ENCODE measurements at places on chromosomes 4 and X. TPM values are rescaled to one million over a fixed set of nuclear protein-coding genes. Genes with fewer than 3 reads are reported as not detected.

GRCh38 chr4:53015681-53016080 is 153.6 kb downstream of the RASL11B start:
- no peaks in the 10 kb centered on the region for H3K27me3 ChIP-seq
- peaks cover 55% of the 10 kb centered on the region for H3K4me1 ChIP-seq
- no peak overlapping the region for H3K4me3 ChIP-seq
- no peaks in the 10 kb centered on the region for H3K36me3 ChIP-seq
- peak; percentile 77 for DNase-seq
- H3K27ac ChIP-seq: peak overlapping the region; percentile 12

DNA sequence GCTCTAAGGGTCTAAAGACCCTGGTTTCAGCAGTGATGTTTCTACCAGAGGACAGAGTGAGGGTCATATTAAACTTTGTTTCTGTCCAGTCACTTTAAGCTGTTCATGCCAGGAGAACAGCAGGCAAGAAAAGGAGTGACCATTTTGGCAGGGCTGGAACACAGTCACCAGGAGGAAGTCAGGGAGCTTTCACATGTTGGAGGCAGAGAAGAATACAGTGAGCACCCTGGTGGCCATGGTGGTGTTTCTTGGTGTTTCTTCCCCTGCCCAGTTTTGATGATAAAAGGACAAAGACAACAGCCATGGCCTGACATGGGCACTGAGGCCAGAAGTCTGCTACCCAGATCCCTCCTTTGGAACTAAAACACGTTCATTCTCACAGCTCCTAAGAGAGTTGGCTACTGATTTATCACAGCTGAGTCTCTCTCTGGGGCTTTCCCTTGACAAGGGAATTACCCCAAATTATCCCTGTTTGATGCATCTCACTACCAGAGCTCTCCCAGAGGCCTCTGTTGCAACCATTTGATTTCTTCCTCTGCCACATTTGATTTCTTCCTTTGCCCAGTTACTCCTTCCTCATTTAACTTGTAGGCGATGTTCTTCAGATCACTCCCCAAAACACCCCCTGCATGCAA is 106.4 kb upstream of the NWD2 start:
- no peaks in the 10 kb centered on the region for H3K27me3 ChIP-seq
- H3K27ac ChIP-seq: no peak overlapping the region
- H3K4me1 ChIP-seq: no peaks in the 10 kb centered on the region
- no peak for DNase-seq
- no peaks in the 10 kb centered on the region for H3K36me3 ChIP-seq

- H3K4me1 ChIP-seq: no peaks in the 10 kb centered on the region
- no peak overlapping the region for H3K27ac ChIP-seq
- no peak overlapping the region for H3K4me3 ChIP-seq
- DNase-seq: no peak
- no peaks in the 10 kb centered on the region for H3K27me3 ChIP-seq
Measured at GRCh38 chr4:114088481-114088880, 109.0 kb upstream of the ARSJ start.

TCEAL4 gene
- 213 TPM for polyA plus RNA-seq

GRCh38 chrX:48908600-48908999 is 2.8 kb downstream of the SLC35A2 start:
- H3K27ac ChIP-seq: no peak overlapping the region
- no peak overlapping the region for H3K4me3 ChIP-seq
- H3K4me1 ChIP-seq: no peaks in the 10 kb centered on the region
- no peaks in the 10 kb centered on the region for H3K36me3 ChIP-seq
- no peaks in the 10 kb centered on the region for H3K27me3 ChIP-seq
- DNase-seq: no peak

- no peak for DNase-seq
- no peak overlapping the region for H3K4me3 ChIP-seq
- H3K36me3 ChIP-seq: no peaks in the 10 kb centered on the region
- no peaks in the 10 kb centered on the region for H3K27me3 ChIP-seq
Measured at GRCh38 chrX:55778322-55778721, 60.8 kb downstream of the RRAGB start.

NSD2 gene
- 25.7 TPM for polyA plus RNA-seq

TCEAL5 gene
- 0.17 TPM for polyA plus RNA-seq

AIFM1 gene
- 65.2 TPM for polyA plus RNA-seq

ANTXR2 gene
- polyA plus RNA-seq: 25.2 TPM

GRCh38 chrX:18875256-18875878 is 108.5 kb downstream of the PHKA2 start:
- H3K4me3 ChIP-seq: no peak overlapping the region
- no peaks in the 10 kb centered on the region for H3K4me1 ChIP-seq
- no peaks in the 10 kb centered on the region for H3K27me3 ChIP-seq
- no peak overlapping the region for H3K27ac ChIP-seq
- peak; percentile 4 for DNase-seq

- H3K4me3 ChIP-seq: no peak overlapping the region
- no peaks in the 10 kb centered on the region for H3K27me3 ChIP-seq
- peak; percentile 32 for DNase-seq
- no peaks in the 10 kb centered on the region for H3K4me1 ChIP-seq
Measured at GRCh38 chrX:115023139-115023538, 5.7 kb upstream of the IL13RA2 start.

- no peaks in the 10 kb centered on the region for H3K36me3 ChIP-seq
- H3K4me3 ChIP-seq: no peak overlapping the region
- H3K4me1 ChIP-seq: no peaks in the 10 kb centered on the region
- no peak overlapping the region for H3K27ac ChIP-seq
Measured at GRCh38 chr4:99986792-99987191, 36.7 kb upstream of the H2AZ1 start.

DNA sequence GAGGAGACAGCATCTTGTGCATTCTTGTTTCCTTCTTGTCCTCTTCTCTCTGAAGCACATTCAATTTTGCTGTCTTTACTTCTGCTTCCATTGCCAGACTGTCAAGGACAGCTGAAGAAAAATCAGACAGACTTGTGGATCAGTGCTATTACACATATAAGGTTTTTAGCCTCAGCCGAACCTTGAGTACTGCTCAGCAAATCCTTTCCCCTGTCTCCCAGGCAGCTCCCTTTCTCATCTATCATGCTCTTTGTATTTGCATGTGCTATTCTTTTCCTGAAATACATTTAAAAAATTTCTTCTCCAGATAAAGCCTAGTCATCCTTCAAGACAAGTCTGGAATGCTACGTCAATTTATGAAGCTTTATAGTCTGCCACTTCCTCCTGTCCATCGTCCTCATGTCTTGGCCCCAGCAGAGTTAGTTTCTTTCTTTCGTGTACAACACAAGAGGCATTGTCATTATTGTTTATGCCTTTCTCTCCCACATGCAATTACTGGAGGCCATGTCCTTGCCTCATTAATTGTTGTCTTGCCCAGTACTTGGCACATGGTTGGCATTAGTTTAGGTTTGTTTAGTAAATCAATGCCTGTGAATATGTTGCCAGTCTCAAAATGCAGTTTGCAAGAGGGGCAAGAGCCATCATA is 45.1 kb downstream of the ADGRL3 start:
- no peaks in the 10 kb centered on the region for H3K36me3 ChIP-seq
- no peaks in the 10 kb centered on the region for H3K27me3 ChIP-seq
- no peaks in the 10 kb centered on the region for H3K4me1 ChIP-seq
- no peak overlapping the region for H3K27ac ChIP-seq

DNA sequence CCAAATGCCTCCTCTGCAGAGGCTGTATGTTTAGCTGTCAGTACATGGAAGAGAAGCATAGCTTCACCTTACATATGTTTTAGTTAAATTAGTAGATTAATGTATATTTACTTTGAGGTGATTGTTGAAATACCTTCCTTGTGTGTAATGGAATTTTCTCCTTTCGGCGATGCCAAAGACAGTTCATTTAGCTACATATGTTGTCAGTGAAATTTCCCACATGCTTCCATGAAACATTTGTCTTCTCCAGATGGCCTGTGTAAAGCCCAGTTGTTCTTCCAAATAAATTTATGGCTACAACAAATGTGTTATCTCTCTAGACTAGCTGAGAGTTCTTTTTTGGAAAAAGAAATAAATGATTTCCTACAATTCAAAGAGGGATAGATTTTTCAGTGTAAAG is 95.2 kb downstream of the GPAT3 start:
- DNase-seq: peak; percentile 48
- no peak overlapping the region for H3K4me3 ChIP-seq
- no peaks in the 10 kb centered on the region for H3K36me3 ChIP-seq
- H3K27ac ChIP-seq: peak overlapping the region; percentile 72

DNA sequence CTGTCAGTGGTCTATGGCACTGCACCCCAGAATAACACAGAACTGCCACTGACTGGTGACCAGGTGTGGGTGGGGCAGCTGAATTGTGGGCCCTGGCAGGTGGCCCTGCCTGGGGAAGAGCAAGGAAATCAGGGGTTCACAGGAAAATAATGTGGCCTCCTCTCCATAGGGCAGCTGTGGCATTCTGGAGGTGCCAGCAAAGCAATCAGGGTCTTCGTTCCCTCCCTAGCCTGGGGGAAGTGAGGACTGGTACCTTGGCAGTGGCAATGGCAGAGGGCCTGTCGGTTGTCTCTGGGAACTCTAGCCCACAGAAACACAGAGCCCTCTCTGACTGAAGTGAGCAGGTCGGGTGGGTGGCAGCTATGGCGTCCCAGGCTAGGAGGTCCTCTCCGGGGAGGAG is 223.0 kb downstream of the GRIA2 start:
- H3K36me3 ChIP-seq: no peaks in the 10 kb centered on the region
- DNase-seq: no peak
- no peaks in the 10 kb centered on the region for H3K27me3 ChIP-seq

DNA sequence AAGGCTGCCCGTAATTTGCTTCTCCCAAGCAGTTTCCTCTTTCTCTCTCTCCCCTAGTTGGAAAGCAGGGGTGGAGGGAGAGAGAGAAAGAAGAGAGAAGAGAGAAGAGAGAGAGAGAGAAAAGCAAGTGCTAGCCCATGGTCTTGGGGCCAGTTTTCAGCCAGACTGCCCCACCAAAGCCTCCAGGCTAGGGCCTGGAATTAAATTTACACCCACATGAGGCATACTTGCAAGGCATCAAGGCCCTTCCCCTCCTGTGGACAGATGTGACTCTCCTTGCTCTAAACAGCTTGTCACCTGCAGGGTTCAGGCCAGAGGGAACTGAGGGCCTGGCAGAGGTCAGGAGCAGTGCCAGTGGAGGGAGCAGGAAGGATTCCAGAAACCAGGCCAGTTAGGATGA is 1.7 kb upstream of the CXCR3 start:
- no peaks in the 10 kb centered on the region for H3K36me3 ChIP-seq
- peaks cover 5% of the 10 kb centered on the region for H3K4me1 ChIP-seq
- no peak overlapping the region for H3K4me3 ChIP-seq
- H3K27ac ChIP-seq: no peak overlapping the region

- H3K4me3 ChIP-seq: no peak overlapping the region
- no peak overlapping the region for H3K27ac ChIP-seq
- no peak for DNase-seq
Measured at GRCh38 chrX:115251458-115252233, 17.8 kb upstream of the LRCH2 start.

DNA sequence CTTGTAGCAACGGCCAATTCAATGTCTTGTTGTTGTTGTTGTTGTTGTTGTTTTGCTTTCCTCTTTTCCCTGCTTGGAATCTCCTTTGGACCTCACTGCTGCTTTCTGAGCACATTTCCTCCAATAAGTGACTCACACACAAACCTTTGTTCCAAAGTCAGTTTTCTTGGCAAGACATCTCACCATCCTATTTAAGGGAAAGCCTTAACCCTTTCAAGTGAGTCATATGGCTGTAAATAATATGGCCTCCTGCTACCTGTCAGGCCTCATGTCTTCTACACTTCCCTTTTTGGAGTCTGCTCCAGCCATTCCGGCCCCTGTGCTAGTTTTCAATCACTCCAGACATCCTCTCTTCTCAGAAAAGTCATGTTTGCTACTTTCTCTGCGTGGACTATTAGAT is 79.5 kb upstream of the MAGEB10 start:
- H3K27ac ChIP-seq: no peak overlapping the region
- H3K4me1 ChIP-seq: no peaks in the 10 kb centered on the region
- no peak for DNase-seq
- H3K36me3 ChIP-seq: no peaks in the 10 kb centered on the region

GRCh38 chr4:80006935-80007744 is 65.9 kb downstream of the ANTXR2 start:
- no peaks in the 10 kb centered on the region for H3K36me3 ChIP-seq
- H3K27ac ChIP-seq: no peak overlapping the region
- H3K27me3 ChIP-seq: no peaks in the 10 kb centered on the region
